ENCODE measurements at places on chromosomes 12 and 14.

DNA sequence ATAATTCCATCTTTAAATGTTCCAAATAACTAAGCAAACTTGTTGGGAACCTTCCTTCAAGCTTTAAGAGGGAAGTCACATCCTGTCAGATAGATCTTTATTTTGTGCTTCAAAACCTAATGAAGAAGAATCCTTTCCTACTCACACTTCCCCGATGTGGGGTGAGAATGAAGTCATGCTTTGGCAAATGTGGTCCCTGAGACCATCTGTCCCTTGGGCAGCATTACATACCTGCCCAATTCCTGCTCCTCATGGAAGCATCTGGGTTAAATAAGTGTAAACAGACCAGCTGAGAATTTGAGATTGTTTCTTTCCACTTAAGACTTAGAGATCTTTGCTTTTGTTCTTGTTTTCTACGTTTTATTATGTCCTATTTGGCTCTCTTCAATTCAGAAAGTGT is 606.0 kb upstream of the TMEM132C start:
- DNase-seq: no peak

GRCh38 chr14:92465353-92466055 is 48.1 kb upstream of the RIN3 start:
- DNase-seq: no peak

DNA sequence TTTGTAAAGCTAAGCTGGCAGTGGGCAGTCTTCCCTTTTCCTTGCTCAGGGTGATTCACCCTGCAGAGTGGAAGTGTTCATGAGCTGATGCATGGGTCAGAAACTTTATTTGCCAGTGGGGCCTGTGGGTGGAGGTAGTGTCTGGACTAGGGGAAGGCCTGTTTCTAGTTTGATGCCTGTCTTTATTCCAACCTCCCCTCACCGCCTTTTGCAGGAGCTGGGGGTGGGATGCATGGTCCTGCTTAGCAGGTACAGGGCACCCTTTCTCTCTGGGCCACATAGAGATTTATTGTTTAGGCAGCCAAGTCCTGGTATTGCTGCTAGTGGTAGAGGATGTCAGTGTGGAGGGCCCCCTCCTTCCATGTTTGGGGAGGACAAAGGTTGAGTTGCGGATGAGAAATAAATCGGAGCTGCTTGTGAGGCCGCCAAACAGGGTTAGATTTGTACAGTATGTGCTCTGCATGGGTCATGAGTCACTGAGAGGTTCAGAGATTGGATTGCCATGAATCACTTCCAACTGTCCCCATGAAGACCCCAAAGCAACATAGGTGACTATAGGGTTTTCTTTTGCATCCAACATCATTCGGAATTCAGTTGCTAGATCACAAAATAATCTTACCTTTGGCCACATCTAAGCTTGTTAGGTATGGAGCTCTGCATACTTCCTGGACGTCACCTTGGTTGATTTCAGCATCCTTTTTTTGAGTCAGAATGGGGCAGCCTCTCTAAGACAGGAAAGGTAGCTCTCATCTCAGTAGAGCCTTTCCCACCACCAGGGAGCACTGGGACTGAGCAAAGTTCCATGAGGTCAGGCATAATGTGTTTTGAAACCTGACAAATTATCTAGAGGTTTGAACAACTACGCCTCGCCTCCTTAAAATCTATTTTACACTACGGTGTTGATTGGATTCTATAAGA is 8.8 kb downstream of the SMOC1 start:
- peak; percentile 14 for DNase-seq

GRCh38 chr14:46999661-47000060 is 348.1 kb upstream of the RPL10L start:
- no peak for DNase-seq

- no peak for DNase-seq
These were observed 1021.9 kb downstream of the LRFN5 start for GRCh38 chr14:42628602-42629001.

GRCh38 chr12:100675432-100675831 is 101.9 kb downstream of the GAS2L3 start:
- DNase-seq: peak; percentile 65

DNA sequence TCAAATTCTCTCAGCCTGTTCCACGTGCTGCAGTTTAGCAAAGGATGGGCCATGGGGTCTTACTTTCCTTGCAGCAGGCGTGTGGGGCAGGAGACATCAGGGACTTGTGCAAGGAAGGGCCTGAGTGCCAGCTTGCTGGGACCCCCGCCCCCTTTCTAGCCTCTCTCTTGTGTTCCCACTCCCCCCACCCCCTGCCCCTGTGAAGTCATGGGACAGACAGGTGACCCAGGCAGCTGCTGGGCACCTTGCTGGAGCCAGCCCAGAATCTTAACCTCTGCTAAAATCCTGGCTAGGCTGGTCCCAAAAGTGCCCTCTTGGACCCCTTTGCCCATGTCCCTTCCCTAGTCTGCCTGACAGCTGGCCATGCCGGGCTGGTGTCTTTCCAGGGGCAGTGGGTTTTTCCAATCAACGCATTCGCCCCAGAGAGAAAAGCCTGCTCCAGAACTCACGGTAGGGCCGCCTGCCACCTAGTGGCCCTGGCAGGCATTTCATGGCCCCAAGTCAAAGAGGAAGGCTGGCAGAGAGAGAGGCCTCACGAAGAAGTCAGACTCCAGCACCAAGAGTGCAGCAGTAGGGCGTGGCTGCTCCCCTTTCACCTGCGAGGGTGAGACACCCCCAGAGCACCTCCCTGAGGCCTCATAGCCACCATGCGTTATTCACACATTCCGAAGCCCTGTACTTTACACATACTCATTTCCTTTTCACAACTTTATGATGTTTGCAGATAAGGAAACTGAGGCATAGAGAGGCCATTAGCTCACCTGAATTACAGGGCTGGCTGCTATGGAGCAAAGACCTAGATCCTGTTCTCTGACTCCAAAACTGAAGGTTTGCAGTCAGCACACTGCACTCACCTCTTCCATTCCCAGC is 67.4 kb downstream of the LGMN start:
- no peak for DNase-seq

- DNase-seq: no peak
These were observed 35.9 kb upstream of the PYGL start for GRCh38 chr14:50979941-50980850.

DNA sequence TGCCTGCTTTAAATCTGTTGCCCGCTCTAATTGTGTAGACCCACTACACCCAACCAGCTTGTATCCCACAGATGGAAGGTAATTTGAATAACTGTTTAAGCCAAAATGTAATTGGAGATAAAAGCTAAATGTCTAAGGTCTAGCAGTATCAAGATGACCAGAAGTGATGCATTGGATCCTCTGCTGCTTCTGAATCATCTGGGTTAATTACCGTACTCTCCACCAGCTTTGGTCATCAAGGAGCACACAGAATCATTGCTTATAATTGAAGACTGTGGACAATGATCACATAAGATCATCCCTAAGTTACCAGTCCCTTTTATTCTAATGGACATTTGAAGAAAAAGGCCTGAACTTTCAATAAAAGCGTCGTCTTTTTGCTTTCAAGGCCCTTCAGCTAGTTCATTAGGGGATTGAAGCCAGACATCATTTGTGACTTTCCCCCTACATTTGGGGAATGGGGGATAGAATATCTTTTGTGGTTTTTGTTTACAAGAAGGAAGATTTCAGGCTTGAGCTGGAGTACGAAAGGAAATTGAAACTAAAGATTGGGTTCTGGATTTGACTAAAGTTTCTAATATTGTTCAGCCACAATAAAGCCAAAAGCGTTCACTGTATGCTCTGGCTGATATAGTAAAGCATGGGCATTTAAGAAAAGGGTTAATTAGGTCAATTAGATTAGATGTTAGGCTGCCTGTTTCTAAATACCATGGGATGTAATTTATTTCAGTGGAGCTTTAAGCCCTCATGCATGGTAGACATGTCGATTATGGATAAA is 123.2 kb downstream of the CHST11 start:
- DNase-seq: no peak

GRCh38 chr12:3363608-3364007 is 127.4 kb upstream of the PRMT8 start:
- no peak for DNase-seq

- DNase-seq: no peak
These were observed 3.9 kb downstream of the TNFRSF1A start for GRCh38 chr12:6337958-6338433.

DNA sequence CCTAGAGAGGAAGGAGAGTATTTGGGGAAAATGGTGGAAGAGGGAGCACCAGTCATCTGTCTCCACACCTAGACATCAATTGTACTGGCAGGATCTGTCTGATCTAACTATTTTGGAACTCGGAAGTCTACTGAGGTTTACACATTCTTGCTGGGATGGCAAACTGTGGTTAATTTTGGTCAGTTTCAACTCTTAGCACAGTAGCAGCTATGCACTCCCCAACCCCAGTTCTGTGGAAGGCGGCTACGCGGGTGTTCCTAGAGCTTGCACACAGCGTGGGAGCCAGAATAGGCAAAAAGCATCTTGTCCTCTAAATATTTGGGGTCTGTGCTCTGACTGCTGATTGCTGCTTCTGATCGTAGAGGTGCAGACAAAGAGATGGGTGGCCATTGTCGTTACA is 33.8 kb downstream of the TECPR2 start:
- DNase-seq: no peak

DNA sequence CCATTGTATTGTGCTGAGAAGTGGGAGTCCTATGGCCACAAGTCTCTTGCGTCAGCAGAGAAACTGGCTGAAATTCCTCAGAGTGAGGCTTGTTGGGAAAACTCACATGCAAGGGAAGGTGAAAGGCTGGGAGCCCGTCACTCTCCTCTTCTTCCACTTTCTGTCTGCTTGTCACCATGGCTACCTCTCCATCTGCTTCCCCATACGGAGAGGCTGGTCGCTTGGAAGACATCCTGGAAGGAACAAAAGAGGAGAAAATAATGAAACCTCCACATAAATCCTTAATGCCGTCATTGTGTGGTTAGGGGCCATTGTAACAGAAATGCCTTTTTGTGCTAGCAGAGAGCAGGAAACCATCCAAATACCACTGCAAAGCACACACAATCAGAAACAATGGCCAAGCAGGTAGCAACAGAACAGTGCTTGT is 53.7 kb downstream of the SOX5 start:
- DNase-seq: no peak

DNA sequence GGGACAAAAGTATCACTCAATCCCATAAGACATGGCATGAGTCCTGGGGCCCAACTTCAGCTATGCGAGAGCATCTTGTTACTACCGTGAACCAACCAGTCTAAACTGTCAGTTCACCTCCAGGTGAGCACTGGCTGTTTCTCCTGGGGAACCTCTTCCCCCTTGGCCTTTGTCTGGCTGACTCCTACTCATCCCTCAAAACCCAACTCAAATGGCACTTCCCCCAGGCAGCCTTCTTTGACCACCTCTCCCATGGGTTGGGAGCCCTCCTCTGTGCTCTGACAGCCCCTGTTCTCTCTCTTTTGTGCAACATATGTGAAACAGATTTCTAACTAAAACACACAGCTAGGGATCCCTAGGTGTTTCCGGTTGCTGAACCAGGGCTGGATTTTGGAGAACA is 37.7 kb downstream of the FOXN4 start:
- no peak for DNase-seq

GRCh38 chr12:58809064-58809607 is 111.2 kb downstream of the LRIG3 start:
- DNase-seq: peak; percentile 13

GRCh38 chr14:68427550-68427890 is 365.3 kb downstream of the ZFP36L1 start:
- DNase-seq: no peak

DNA sequence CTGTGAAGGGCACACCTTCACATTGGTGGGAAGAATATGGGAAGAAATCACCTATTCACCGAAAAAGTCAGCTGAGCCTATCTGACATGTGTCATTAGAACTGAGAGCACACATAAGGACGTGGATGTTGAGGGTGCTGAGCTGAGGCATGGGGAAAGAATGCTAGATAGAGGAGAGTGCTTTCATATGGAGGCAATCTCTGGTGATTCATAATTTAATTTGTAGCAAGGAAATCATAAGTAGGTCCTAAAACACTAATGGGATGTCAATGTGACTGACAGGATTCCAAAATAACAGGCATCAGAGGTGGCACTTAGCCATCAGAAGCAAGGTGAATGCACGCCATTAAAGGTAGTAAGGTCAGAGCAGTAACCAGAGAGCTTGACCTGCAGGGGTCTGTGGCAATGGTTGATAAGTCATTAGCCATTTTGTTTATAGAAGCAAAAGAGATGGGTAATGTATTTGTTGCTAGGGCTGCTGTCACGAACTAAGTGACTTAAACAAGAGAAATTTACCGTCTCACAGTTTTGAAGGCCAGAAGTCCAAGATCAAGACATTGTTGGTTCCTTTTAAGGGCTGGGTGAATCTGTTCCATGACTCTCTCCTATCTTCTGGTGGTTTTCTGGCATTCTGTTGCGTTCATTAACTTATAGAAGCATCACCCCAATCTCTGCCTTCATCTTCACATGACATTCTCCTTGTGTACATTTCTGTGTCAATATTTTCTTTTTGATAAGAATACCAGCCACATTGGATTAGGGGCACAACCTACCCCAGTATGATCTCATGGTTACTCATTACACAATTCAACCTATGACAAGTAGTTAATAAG is 69.3 kb downstream of the ANKS1B start:
- DNase-seq: no peak

DNA sequence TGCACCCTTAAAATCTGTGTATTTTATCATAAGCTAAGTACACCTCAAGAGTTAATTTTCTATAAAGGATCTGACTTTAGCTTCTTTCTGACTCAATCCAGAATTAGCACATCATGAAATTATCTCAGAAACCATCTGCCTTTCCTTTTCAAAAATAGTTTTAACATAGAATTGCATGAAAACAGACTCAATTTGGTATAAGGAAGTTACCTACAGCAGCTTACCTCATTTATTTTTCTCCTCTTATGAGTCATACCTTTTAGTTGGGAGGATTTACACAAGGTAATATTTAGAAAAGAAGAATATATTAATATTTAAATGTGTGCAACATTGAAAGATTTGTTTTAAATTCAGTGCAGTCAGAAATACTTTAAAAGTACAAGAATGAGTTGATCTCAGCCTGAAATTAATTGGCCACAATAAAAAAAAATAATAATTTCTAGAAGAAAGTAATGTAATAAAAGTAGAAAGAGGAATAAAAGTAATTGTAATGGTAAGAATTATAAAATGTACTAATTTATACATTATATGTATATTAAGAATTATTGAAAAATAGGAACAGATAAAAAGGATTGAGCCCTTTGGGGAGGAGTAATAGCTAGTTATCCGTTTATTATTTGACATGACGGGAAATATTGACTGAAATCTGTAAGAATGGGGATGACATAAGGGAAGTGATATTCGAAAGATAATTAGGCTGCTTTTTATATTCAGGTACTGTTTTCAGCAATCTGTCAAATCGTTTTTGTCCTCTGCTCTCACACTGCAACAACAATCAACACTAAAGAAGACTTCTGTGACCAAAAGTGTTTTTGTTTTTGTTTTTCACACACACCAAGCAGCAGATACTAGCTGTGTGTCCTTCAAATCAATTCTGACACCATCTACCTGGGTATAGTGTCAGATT is 20.5 kb downstream of the ADAM21 start:
- DNase-seq: no peak

Data from non-pigmented ciliary epithelial cell (primary cell).